Activated CD4-positive, alpha-beta T cell treated with anti-CD3 and anti-CD28 coated beads for 24 hours (primary cell): ENCODE measurements at places on chromosomes 7 and 10.

- no peak for DNase-seq
Measured at GRCh38 chr7:81743665-81744064, 26.2 kb downstream of the HGF start.

DNA sequence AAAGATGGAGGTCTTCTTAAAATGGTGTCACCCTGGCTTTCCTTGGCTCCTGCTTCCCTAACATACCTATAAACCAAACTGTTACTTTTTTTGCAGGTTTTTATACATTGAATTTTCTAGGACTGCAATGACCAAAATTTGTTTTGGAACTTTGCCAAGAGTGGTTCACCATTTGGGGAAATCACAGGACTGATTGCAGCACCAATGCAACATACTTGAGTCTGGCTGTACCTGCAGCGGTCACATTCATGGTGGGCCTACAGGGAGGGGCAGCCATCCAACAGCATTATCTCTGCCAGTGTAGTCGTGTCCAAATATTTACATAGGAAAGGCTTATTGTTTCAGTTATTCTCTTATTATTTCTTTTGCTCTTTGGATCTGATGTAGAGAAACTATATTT, 69.0 kb downstream of the HACD1 start:
- no peak for DNase-seq

GRCh38 chr10:5094265-5095205, at the start of gene AKR1C3:
AKR1C3 (plus strand) TSS chr10:5094414; CDS start chr10:5094445, 31 bp downstream.
- no peak for DNase-seq

GRCh38 chr7:5418285-5418582, 5.4 kb downstream of the TNRC18 start:
- no peak for DNase-seq

GRCh38 chr7:7795630-7796121, 77.3 kb upstream of the RPA3 start:
- DNase-seq, result no peak

GRCh38 chr10:110226543-110226925, 19.1 kb downstream of the MXI1 start:
- peak; percentile 71 for DNase-seq

- DNase-seq, result no peak
Measured at GRCh38 chr10:96096958-96097357, 33.1 kb upstream of the ZNF518A start.

DNA sequence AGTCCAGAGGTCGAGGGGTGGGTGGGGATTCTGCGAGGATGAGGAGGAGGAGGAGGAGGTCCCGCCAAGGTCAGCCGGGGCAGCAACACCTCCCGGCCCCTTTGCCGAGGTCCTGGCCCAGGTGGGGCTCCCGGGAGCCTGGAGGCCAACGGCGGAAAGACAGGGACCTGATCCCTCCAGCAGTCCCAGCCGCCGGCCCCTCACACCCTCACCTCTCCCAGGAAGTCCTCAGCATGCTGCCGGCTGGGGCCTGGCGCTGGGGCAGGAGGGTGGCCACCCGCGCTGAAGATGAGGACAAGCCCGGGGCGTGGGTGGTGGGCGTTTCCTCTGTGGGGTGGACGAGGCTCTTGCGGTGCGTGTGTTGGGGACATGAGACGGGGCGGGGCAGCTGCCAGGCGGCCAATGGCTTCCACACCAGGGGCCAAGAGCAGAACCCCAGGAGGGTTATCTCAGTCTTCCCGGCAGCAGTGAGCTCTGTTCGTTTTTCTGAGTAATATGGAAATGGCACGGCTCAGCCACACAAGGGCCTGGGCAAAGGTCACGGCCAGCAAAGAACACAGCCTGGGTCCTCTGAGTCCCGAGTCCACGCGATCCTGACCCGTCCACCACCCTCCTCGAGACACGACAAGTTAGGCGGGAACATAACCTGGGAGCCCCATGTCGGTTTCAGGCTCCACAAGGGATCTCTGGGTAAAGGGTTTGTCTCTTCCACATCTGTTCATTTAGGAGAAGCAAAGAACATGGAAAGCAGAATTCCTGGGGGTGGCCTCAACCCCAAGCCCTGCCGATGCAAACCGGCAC, 82.9 kb upstream of the PDGFA start:
- DNase-seq, result peak; percentile 32

- DNase-seq, result no peak
Measured at GRCh38 chr7:150903606-150904005, 51.3 kb downstream of the AOC1 start.

DNA sequence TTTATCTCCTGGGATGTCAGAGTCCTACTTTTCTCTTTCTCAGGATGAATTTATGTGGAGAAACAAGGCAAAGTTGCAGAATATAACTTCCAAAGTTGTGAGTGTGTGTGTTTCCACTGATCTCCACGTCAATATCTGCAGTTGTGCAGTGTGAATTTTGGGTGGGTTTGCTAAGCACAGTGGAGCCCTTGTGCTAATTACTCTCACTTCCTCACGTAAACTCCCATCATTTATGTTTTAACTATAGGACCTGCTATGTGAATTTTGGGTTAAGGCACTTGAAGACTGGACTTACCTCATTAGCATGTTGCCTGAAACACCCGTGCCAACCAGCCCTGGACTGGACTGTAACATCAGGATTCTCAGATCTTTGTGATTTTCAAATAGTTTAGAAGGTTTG, 51.9 kb upstream of the NPVF start:
- DNase-seq, result no peak

GRCh38 chr10:11011984-11012383, 5.7 kb upstream of the CELF2 start:
- no peak for DNase-seq

- DNase-seq, result no peak
Measured at GRCh38 chr10:11256896-11257295, 239.2 kb downstream of the CELF2 start.

GRCh38 chr7:71229148-71229547, 97.2 kb downstream of the GALNT17 start:
- DNase-seq, result no peak

DNA sequence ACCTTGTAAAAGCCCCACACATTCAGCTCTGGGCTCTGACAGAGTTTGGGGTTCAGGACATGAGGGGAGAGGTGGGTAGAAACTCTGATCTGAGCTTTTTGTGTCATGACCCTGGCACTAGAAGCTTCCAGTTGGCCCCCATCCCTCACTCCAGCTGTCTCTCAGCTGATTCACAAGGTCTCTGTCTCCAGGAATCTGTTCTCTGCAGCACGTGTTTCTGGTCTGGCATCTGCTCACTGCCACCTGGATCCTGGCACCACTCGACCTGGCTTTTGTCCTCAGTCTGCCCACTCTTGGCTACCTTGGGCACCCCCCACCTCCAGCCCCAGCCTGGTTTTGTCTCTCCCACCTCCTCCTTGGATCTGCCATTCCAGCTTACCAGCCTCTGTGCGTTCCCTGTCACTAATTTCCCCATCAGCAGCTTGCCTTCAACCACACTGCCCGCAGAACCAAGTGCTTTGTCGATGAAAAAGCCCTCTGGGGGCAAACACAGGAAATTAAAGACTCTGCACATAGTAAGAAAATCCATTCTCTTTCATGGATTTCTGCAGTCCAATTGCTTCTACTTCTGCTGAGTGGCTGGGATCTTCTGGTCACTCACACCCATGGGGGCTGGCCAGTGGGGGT, 18.3 kb upstream of the ADCYAP1R1 start:
- no peak for DNase-seq

GRCh38 chr10:84356928-84357327, 28.5 kb downstream of the CCSER2 start:
- no peak for DNase-seq
